ENCODE measurements at places on chromosomes 3 and 15. TPM values are rescaled to one million over a fixed set of nuclear protein-coding genes. Genes with fewer than 3 reads are reported as not detected.
A peak's percentile ranks its signal among the peaks of the same experiment; 100 is the strongest.

The TRAIP gene
- 2.4 TPM for total RNA-seq

The TBC1D2B gene
- total RNA-seq: 29.2 TPM

The GXYLT2 gene
- total RNA-seq: 30.9 TPM

The HESX1 gene
- 2.7 TPM for total RNA-seq

The LXN gene
- total RNA-seq: 25.5 TPM

The ABHD10 gene
- 49.2 TPM for total RNA-seq

The NIPA2 gene
- total RNA-seq: 51.6 TPM

The CYP11A1 gene
- 1.9 TPM for total RNA-seq

The GLDN gene
- 34.7 TPM for total RNA-seq

The MYRIP gene
- total RNA-seq: 16.6 TPM

The ILDR1 gene
- total RNA-seq: 0.11 TPM

The ZNF619 gene
- total RNA-seq: 8.9 TPM

The CHL1 gene
- 110 TPM for total RNA-seq

The ZIC4 gene
- total RNA-seq: 30.5 TPM

The SLC22A13 gene
- total RNA-seq: 0.50 TPM

- DNase-seq: no peak
These were observed 25.5 kb downstream of the RFT1 start for GRCh38 chr3:53104762-53105161.

GRCh38 chr3:107431246-107432012, 54.2 kb downstream of the CCDC54 start:
- peak; percentile 88 for DNase-seq

- DNase-seq: no peak
These were observed 106.0 kb downstream of the MEX3B start for GRCh38 chr15:81939604-81940440.

DNA sequence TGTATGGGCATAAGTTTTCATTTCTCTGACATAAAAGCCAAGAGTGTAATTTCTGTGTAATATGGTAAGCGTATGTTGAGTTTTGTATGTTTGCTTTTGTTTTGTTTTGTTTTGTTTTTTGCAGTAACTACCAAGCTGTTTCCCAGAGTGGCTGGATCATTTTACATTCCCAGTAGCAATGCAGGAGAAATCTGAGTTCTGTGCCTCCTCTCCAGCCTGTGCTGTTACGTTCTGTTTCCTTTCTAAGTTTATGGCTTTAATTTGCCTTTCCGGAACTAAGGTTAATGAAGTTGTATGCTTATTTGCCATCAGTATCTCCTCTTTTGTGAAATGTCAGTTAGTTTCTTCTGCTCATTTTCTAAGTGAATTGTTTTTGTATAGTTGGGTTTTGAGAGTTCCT, 307.8 kb downstream of the GABRG3 start:
- no peak for DNase-seq
